ENCODE measurements at places on chromosomes 12 and 14.
A peak's percentile ranks its signal among the peaks of the same experiment; 100 is the strongest.

DNA sequence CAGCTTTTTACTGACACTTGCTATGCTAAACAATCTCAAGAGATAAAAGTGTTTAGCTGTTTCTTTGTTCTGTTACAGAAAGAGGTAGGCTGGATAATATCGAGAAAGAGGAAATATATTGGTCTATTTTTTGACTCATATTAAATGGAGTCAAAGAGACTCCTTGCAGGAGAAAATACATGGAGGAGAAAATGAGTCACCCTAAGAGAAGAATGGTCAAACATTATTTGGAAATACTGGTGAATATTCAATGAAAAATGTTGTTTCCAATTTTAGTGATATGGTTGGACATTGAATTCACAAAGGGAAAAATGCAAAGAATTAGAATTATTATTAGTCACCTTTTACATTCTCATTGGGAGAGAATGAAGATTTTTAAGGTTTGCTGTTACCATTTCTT, 3.2 kb downstream of the KCNJ8 start:
- no peak for DNase-seq

- peak; percentile 87 for DNase-seq
These were observed 618 bp downstream of the SEC23A start for GRCh38 chr14:39102265-39102968.

DNA sequence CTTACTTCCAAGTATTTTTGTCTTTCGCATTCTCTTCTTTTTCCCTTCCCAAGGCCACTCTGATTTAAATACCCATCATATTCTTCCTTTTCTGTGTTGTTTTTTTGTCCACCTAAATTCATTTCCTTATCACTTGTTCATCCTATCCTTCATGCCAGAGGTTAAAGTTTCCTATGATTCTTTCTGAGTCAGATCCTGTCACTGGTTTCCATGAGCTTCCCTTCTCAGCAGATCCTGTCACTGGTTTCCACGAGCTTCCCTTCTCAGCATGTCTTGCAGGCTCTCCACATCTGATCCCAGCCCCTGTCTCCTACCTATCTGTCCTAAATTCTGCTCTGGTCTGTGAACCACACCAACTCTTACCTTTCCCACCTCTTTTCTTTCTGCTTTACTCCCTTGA, 311.8 kb upstream of the RGS6 start:
- DNase-seq, result no peak

- no peak for DNase-seq
These were observed 3.7 kb downstream of the ITGA5 start for GRCh38 chr12:54415221-54415929.

DNA sequence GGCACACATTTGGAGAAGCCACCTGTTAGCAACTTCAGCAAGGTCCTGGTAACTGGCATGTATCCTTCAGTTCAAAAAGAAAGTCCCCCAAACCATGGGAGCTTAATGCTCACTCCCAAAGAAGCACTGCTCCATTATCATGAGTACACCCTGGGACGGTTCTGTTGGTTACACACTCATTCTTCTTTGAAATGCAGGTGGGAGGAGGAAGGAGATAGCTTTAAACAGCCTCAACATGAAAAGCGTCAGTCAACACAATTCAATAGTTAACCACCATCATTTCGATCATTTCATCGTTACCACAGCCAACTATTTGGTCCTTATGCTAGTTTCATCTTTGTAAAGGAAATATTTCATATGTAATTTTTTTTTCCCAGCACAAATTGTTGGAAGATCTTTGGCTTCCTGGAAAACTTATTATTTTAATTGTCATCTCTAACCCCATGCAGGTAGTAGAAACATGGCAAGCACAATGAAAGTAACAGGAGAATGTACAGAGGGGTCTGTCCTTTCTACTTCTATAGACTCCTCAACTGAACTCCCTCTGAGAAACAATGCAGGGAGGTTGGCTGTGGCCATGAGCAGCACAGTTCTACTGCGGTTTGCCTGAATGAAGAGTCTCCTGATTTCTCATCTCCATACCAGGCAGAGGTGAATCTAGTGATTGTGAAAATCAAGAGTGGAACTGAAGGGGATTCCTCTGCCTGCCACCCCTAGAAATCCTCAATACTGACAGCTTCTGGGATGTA, 196.4 kb upstream of the FOXN3 start:
- no peak for DNase-seq

Data from Caco-2 (cell line).